Suppressor macrophage treated with lipopolysaccharide for 4 hours (primary cell): ENCODE measurements at places on chromosomes 12 and 14.
A peak's percentile ranks its signal among the peaks of the same experiment; 100 is the strongest.

DNA sequence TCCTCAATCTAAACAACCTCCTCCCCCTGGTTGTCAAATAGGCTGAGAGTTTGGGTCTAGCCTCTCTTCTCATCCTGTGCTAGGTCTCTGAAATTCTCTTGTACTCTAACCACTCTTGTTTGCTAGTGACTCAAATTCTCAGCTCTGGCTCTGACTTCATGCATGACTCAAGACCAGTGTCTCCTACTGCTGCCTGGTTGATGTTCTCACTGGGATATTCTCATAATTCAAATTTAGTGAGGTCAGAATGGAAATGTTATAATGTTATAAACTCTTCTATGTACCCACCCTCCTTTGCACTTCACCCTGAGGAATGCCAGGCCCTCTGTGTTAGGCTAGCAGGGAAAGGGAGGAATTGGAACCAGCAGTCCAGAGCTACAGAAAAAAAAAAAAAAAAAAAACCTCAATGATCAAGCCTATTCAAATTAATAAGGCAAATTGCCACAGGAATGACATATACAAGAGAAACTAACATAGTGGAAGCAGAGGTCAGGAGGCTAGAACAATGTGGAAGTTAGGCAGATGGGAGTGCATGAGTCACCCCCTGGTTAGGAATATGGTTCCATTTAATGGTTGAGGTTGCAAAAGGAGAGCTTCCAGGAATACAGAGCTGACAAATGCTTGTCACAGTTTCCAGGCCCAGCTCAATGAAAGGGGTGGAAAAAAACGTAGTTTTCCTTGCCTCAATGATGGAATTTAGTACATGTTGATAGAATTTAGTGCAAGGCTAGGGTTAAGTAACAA is 459.5 kb downstream of the RMST start:
- DNase-seq: peak; percentile 18

GRCh38 chr14:67919259-67920032 is 99.9 kb downstream of the RAD51B start:
- no peak for DNase-seq

DNA sequence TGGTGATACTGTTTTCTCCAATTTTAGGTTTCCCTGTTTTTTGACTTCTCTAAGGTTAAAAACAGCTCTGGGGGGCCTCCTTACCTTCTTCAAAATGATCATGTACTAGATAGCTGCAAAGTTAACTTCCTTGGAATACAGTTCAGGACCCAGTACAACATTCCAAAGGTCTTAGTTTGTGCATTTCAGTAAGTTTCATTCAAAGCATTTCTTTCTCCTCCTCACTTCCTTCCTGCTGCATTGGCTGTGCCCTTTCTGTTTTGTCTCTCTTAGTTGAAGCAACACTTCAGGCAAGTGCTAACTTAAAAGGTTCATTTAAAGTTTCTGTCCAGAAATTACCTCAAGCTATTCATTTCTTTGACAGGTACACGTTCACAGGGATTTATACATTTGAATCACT is 95.7 kb downstream of the SCN8A start:
- no peak for DNase-seq

DNA sequence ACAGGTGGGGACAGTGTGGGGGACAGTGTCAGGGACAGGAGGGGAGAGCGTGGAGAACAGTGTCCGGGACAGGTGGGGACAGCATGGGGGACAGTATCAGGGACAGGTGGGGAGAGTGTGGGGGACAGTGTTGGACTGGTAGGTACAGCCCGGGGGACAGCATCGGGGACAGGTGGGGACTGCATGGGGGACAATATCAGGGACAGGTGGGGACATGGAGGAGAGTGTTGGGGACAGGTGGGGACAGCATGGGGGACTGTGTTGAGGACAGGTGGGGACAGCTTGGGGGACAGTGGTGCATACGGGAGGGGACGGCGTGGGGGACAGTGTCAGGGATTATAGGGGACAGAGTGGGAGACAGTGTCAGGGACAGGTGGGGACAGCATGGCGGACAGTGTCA is 212.3 kb downstream of the TMEM121 start:
- DNase-seq: no peak

- no peak for DNase-seq
These were observed 151.8 kb upstream of the BTG1 start for GRCh38 chr12:92297405-92297804.

- no peak for DNase-seq
These were observed 3.1 kb downstream of the LHX5 start for GRCh38 chr12:113468365-113469223.

GRCh38 chr12:93139028-93139665 is 210.1 kb upstream of the EEA1 start:
- DNase-seq: peak; percentile 86

- DNase-seq: no peak
These were observed 150.3 kb upstream of the ARHGAP5 start for GRCh38 chr14:31926652-31927347.

DNA sequence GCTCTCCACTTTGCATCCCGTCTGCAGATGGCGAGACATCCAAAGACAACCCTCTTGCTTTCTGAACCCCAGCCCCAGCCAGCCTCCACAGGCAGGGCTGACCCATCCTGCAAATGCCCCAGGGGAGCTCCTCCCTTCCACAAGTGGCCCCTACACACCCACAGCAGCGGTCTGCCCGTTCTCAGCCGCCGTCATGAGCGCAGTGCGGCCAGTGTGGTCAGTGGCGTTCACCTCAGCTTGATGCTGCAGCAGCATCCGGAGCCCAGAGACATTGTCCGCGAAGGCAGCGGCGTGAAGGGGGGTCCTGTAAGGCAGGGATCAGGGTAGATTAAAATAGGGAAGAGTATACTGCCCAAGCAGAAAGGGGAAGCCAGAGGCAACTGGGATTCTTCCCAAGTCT is 13.7 kb downstream of the ANKRD52 start:
- DNase-seq: no peak

DNA sequence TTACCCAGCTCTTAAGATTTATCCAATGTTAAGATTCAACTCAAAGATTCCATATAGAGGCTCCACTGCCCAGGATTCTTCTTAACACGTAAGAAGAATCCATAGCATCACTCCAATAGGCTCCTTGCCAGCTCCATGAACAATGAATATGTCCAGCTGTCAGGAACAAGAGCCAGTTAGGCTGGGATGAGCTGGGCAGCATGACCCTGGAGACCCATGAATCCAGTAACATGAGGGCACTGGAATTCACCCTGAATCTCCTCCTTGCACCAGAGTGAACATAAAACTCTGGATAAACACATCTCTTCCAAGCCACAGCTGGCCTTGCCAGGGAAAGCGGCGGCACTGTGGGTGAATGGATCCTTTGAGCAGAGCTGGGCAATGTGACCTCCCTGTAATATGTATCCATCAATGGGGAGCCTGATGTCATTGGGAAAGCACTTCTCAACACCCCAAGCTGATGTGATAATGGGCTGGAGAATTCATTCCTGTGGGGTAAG is 24.4 kb upstream of the TC2N start:
- no peak for DNase-seq

DNA sequence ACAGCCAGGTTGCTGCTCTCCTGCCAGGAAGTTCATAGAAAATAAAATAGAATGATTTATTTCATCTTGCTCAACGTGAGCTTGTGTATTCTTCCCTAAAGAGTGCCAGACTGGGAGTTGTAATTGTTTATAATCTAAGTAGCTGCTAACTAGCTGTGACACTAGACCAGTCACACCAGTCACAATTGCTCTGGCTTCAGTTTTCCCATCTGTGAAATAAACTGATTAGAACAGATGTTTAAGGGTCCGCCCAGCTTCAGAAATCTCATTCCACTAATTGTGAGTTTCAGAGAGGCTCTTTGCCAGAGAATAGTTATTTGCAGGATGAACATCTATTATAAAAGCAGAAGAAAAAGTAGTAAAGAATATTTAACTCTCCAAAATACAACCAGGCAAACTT is 55.6 kb upstream of the ZDHHC17 start:
- DNase-seq: no peak

DNA sequence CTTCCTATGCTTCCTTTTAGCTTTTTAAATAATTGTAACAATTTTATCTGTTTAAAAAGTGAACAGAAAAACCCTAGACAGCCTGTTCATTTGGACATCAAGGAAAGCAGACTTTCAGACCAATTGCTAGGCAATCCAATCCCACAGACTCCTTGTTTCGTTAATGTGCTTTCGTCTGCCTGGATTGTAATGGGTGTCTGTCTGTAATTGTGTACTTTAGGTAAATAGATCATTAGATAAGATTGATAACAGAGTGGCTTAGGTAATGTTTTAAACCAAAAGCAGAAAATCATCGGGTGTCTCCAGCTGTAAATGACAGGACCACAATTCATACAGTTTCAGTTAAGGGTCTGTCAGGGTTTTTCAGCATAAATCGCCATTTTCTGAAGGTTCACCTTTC is 19.6 kb downstream of the CCDC60 start:
- no peak for DNase-seq

- DNase-seq: no peak
These were observed 32.1 kb upstream of the PTGDR start for GRCh38 chr14:52235434-52235833.

GRCh38 chr14:99838639-99839134 is 45.5 kb downstream of the EML1 start:
- no peak for DNase-seq

GRCh38 chr12:90833228-90833627 is 121.7 kb downstream of the CCER1 start:
- no peak for DNase-seq

- DNase-seq: peak; percentile 54
These were observed 941 bp upstream of the PPP1CC start for GRCh38 chr12:110743571-110744093.

DNA sequence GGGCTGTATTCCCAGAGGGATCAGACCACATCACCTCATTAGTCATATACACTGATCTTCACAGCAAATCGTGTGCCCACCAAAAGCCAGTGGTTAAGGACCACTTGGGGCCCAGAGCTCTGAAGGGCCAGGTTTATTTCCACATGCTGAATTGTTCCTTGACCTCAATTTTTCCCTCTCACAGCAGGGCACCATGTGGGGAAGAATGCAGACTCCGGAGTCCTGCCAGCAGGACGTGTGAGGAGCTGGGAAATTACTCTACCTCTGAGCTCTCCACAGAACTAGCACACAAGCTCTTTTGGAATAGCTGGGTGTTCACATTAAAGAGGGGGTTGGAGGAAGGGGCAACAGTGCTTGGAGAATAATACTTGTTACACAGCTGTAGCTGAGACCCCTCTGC is 57.6 kb upstream of the SEL1L start:
- DNase-seq: no peak

DNA sequence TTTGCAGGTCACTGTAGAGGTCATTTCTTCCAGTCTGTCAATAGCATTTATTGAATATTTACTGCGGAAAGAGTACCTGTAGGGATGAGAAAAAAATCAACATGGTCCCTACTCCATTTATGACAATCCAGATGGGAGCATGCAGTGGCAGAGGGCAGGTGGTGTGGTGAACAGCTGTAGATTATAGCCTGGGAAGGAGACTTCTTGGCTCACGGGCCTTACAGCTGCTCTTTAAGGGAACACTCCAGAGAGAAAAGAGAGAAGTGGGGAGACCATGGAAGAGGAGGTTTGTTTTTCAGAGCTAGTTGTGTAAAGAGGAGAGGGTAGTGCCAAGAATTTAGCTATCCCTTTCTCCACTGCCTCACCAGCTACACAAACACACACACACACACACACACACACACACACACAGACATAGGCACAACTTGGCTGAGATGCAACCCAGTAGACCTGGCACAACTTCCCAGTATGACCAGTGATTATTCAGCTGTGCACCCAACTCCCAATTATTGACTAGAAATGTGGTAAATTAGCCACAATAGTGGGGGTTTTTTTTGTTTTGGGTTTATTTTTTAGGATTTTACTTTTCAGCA is 41.0 kb downstream of the GPHB5 start:
- DNase-seq: no peak
